Caudate nucleus (tissue), 63 donors: ENCODE measurements at places on chromosomes 3 and 15.
A peak's percentile ranks its signal among the peaks of the same experiment; 100 is the strongest.

DNA sequence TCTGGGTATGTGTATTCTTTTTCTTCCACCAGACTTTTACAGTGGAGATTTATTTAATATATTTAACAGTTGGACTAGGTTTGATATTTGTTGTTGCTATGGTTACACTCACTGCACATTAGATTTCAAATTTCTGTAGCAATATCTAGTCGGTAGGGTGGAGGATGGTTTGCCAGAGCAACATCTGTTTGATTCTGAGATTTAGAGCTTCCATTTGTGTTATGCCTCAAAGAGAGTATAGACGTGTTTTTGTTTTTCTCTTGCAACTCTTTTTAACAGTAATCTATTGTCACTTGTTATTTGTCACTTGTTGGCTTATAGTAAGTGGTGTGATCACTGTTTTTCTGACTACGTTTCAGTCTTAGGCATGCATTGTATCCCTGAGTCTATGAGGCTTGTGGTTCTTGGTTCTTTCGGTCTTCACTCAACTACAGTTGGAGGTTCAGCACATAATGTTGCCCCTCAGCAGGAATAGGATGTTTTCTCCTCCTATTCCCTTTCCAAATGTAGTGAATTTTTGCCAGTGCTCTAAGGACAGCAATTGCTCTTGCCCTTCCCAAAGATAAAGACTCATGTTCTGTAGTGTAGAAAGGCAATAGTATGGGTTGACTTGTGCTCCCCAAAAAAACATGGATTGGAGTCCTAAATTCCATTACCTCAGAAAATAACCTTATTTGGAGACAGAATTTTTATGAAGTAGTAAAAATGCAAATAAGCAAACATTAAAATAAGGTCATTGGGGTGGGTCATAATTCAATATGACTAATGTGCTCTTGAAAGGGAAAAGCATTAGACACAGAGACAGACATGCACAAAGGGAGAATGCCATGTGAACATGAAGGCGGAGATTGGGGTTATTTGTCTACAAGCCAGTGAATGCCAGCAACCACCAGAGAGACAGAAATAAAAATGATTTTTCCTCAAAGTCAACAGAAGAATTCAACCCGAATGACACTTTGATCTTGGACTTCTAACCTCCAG is 692.1 kb downstream of the DIPK2A start:
- peak; percentile 18 for DNase-seq

DNA sequence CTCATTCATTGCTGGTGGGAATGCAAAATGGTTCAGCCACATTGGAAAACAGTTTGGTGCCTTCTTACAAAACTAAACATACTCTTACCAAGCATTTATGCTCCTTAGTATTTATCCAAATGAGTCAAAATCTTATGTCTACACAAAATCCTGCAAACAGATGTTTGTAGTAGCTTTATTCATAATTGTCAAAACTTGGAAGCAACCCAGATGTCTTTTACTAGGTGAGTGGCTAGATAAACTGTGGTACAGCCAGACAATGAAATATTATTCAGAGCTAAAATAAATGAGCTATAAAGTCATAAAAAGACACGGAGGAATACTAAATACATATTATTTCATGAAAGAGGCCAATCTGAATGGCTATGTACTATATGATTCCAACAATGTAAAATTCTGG is 709.5 kb downstream of the NSUN3 start:
- DNase-seq, result no peak

DNA sequence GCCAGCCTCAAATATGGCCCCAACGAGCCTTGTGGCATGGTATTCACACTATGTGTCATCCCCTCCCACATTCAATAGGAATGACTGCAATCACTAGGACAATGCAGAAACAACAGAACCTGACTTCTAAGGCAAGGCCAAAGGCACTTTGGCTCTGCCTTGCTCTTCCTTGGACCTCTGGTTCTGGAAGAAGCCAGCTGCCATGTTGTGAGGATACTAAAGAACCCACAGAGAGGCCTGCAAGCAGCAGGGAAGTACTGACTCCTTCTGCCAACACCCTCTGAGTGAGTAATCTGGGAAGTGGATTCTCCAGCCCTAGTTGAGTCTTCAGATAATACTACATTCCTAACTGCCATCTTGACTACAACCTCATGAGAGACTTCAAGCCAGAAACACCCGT is 64.7 kb downstream of the ADAMTS9 start:
- DNase-seq, result no peak

GRCh38 chr15:73954188-73955145 is 28.2 kb downstream of the LOXL1 start:
- DNase-seq, result no peak

GRCh38 chr3:69856965-69857705 is 117.9 kb downstream of the MITF start:
- DNase-seq, result no peak

- peak; percentile 25 for DNase-seq
These were observed 75.0 kb upstream of the RNU6-1 start for GRCh38 chr15:67914537-67915460.

DNA sequence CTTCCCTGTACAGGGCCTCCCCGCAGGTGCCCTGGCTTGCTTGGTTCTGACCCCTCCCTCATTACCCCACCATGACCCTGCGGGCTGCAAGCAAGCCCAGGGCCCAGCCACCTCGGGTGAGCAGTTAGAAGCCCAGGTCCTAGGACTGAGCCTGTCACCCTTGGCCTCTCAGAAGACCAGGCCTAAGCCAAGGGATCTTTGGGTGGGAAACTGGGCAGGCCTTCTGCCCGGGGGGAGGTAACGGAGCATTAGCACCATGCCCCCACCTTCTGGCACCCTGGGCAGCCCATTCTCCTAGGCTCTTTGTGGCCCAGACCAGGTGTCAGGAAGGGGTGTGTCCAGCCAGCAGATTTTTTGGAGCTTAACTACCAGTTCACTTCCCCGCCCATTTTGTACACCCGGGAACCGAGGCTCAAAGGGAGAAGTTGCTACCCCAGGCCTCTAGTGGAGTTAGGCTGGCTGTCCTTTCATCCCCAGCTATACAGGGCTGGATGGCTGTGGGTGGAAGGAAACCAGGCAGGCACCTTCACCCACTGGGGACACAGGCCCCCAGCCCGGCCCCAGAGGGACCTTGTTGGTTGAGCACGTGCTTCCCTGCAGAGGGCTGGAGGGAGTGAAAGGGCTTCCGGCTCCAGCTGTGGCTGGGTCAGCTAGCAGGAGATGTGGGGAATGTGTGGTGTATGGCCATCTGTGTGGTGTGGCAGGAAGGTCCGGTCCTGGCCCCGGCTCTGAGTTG is 1.4 kb downstream of the CSK start:
- no peak for DNase-seq

DNA sequence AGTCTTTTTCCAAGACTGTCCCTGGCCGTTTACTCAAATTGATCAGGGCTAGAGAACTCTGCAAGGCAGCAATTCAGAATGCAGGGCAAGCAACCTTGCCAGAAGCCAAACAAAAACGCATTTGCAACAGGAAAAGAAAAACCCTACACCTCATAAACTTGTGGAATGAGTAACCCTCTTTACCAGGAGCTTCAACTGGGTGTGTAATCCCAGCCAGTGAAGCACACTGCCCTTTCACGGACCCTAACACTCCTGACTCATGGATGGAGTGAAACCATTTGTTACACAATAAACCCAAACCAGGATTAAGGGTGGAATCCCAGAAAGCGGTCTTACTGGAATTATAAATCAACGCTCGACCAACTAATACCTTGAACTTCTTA is 14.8 kb upstream of the LDHAL6B start:
- no peak for DNase-seq

GRCh38 chr3:129180461-129180860 is 3.2 kb downstream of the CNBP start:
- no peak for DNase-seq

- no peak for DNase-seq
These were observed 21.4 kb upstream of the CSPG4 start for GRCh38 chr15:75733761-75734651.
